Activated CD4-positive, alpha-beta T cell treated with anti-CD3 and anti-CD28 coated beads for 1 hour (primary cell): ENCODE measurements at places on chromosomes 5 and 9.

- DNase-seq: no peak
Measured at GRCh38 chr9:2087500-2088313, 72.6 kb downstream of the SMARCA2 start.

DNA sequence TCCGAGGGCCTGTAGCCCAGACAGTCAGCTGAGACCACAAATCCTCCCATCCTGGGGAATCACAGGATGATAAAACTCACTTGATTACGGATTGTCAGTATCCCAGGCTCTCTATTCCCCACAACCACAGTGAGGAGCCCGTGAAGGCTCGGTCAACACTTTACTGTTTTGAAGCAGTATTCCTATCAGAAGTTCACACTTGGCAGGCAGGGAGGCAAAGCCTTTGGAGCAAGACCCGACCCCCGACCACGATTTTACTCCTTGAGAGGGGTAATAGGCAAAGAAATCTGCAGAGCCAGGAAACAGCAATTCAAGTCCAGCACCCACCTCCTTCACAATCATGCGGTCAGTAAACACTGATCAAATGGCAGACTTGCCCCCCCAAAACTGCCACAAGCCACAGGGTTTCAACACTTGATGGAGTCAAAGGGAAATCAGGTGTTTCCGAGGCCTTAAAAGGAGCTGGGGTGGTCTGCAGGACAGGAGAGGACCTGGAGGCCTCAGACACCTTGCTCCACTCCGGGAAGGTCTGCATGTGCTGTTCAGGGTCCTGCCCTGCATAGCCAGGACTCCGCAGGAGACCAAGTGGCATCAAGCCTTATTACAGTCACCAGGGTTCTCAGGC lies 25.2 kb downstream of the BICD2 start:
- DNase-seq: no peak

- DNase-seq: no peak
Measured at GRCh38 chr9:7154650-7155049, 396.9 kb downstream of the KDM4C start.

DNA sequence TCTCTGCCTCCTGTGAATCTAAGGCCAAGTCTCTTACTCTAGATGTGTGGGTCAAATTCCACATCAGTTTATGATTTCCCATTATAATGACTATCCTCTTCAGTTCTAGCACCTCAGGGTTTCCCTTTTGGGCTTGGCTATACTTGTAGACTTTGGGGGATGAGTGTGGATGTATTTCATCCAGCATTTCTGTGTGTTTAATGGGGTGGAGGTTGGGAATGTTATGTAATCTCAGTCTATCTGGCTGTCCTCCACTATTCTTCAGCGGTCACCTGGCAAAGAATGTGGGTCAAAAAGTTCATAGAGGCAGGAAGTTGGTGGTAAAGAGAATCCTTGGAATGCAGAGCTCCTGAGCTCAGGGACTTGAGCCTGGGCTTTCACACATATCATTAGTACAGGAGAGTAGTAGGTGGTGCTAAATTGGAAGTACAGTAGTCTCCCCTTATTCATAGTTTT lies 64.9 kb downstream of the CFAP95 start:
- no peak for DNase-seq
